BE2C (cell line): ENCODE measurements at places on chromosomes 13 and 19.
A peak's percentile ranks its signal among the peaks of the same experiment; 100 is the strongest.

DNA sequence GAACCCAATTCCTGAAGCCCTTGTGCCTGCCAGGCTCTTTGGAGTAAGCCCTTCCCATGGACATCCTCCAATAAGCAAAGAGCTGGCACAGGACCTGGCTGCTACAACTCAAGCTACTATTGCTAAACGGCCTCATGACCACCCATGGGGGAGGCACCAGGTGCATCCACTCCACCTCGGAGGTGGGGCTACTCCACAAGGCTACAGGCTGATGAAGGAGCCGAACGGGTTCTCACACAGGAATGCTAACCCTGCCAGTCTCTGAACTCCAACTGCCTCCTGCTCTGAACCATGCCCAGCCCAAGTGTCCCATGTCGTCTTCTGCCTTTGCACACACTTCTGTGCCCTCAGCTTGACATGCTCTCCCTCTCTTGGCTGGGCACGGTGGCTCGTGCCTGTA is 10.0 kb downstream of the SYMPK start:
- no peak for DNase-seq

GRCh38 chr13:38421590-38422560 is 72.2 kb downstream of the UFM1 start:
- DNase-seq, result no peak

GRCh38 chr19:48436586-48436985 is 9.2 kb upstream of the GRWD1 start:
- DNase-seq, result no peak

- peak; percentile 41 for DNase-seq
These were observed 41.8 kb upstream of the DCUN1D2 start for GRCh38 chr13:113532156-113532806.

DNA sequence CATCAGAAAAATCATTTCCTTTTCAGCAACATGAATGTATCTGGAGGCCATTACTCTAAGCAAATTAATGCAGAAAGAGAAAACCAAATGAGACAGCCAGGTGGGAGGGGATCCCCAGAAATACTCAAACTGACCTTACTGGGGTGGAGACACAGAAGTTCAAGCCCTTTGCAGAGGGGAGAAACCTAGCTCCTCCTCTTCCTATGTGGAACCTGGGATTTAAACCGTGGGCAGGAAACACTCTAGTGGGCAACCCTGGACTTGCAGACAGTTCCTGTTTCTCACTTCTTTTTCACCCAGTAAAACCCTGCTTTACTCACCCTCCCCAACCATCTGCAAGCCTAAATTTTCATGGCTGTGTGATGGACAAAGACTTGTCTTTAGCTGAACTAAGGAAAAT is 61.3 kb downstream of the SLITRK6 start:
- DNase-seq, result no peak

DNA sequence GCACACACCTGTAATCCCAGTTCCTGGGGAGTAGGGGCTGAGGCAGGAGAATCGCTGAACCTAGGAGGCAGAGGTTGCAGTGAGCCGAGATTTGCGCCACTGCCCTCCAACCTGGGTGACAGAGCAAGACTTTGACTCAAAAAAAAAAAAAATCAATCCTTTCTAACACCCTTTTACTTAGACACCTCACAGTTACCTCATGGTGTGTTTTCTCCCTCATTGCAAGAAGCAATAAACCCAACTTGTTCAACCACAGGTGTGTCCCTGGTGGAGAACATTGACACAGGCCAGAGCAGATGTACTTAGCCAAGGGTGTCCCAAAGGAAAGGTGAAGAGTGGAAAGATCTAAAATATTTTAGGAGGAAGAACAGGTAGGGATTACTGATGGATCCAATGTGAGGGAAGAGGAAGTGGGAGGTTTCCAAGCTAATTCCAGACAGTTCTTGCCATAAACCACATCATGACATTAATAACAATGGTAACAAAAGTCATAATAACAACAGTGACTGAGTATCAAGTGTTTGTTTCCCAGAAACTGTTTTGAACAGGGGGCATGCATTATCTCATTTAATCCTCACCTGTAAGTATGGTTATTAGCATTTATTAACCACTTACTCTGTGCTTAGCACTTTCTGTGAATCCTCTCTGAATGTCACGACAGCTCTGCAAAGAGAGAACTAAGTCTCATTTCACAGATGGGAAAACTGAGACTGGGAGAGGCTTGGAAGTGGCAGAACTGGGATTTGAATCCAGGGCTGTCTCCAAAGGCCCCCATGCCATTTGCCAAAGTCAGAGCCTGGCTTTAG is 3.1 kb upstream of the LYPD3 start:
- DNase-seq, result no peak

DNA sequence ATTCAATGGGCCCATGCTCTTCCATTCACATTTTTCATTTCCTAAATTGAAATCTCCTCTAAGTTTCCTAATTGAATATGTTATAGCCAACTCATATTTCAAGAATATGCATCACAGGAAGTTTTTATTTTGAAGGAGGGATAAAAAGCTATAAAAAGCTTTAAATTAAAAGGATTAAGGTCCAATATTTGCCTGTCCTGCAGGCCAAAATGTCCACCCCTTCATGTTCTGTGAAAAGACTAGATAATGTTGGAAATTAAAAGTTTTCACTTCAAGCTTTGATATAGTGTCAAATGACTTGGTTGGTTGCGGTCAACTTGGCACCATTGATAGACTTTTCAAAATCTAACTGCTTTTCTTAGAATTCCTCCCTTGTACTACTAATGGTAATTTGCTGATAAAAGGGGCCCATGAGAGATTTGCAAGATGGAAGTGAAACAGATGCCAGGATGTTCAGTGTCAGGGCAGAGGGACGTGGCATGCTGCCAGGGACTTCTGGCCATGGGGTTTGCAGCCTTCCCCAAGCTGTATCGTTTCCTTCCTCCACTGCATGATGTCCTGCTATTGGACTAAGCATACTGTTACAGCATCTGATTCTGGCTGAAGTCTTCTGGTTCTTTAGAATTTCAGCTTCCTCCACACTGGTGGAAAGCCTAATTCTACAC is 547.3 kb upstream of the MIR17HG start:
- peak; percentile 92 for DNase-seq

GRCh38 chr19:19531951-19532805 is 3.5 kb downstream of the YJEFN3 start:
- peak; percentile 85 for DNase-seq

- no peak for DNase-seq
These were observed 97.2 kb downstream of the EPSTI1 start for GRCh38 chr13:42894765-42895243.

GRCh38 chr13:92346046-92346445 is 880.6 kb upstream of the GPC6 start:
- no peak for DNase-seq

GRCh38 chr19:39254531-39255345 is 6.1 kb upstream of the IFNL4 start:
- no peak for DNase-seq

DNA sequence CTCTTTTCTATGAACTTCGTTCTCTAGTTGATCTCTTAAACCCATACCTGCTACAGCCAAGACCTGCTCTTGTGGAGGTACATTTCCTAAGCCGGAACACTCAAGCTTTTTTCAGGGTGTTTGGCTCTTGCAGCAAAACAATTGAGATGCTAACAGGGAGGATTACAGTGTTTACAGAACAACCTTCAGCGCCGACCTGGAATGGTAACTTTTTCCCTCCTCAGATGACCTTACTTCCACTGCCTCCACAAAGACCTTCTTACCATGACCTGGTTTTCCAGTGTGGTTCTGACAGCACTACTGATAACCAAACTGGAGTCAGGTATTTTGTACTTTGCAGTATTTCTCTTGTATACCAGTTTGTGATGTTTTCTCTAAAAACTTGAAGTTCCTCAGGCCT is 506 bp downstream of the KCNRG start:
- no peak for DNase-seq

- no peak for DNase-seq
These were observed 10.5 kb upstream of the NBEA start for GRCh38 chr13:34931572-34931971.
